Dermis microvascular lymphatic vessel endothelial cell (primary cell): ENCODE measurements at places on chromosomes 3 and 15. TPM values are rescaled to one million over a fixed set of nuclear protein-coding genes. Genes with fewer than 3 reads are reported as not detected.

DNA sequence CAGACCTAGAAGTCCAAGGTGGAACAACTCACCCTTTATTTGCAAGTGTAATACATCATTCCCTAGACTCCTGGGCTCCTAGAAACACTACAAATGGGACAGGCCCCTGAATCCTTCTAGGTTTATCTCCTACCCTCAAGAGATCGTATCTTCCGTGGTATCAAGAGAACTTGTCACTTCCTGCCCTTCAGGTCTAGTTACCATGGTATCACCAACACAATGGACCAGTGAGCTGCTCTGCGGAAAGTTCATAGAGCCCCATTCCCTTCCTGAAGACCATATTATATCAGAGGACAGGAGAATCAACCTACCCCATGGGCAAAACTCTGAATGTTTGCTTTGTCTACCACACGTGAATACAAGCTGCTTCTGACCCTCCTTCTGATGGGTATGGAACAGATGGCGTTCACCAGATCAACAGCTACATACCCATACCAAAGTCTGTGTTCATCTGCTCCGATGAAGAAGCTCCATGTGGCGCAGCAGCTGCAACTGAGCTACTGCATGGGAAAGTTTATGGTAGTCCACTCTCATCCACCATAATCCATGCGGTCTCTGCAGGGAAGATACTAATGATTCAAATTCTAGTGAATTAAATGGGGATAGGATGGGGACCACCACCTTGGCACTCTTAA lies 84.6 kb upstream of the KLF13 start:
- no peak for DNase-seq

GRCh38 chr3:145817870-145818483 lies 343.0 kb downstream of the PLOD2 start:
- no peak for DNase-seq

DNA sequence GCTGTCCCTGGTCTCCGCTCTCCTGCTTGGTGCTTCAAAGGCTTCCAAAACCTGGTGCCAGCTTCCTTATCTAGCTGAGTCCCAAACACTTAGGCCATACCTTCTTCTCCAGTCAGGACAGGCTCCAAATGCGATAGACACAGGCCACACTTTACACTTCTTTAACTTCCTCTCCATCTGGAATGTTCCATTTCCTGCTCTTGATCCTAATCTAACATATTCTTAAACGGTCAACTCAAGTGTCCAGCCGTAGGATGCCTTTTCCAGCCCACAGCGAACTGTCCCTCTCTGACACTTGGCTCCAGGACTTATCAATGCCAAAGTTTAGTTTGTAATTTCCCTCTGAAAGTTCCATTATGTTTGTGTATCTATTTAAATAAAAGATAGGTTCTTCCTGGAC lies 19.2 kb upstream of the PLA2G4F start:
- peak; percentile 56 for DNase-seq

Gene IQGAP1
- total RNA-seq: 139 and 145 TPM in 2 replicates

Gene ZNF860
- 1.3 and 1.9 TPM in 2 replicates for total RNA-seq

Gene ARPP21
- total RNA-seq: not detected in 2 replicates

DNA sequence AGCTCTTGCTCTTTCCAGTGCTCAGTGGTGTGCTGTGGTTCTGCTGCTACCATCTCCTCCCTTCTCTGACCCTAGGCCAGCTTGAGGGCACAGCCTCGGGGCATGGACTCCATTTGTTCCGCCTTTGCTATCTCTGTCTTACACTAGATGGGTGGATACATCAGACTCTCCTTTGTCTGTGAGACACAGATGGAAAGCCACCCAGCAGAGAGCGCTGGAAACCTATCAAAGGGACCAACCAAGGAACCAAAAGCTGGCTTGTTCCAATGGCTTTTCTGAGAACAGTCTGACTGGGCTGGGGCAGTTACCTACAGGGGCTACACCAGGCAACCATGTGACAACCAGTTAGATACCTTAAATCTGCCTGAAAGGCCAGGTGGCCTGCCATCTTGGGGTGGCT lies 63.8 kb downstream of the NPTN start:
- no peak for DNase-seq
